CD4-positive, alpha-beta T cell treated with Interleukin-15 for 1 hour (primary cell): ENCODE measurements at places on chromosomes 5 and 9.

GRCh38 chr5:129500101-129500500, 40.0 kb downstream of the ADAMTS19 start:
- DNase-seq, result no peak

DNA sequence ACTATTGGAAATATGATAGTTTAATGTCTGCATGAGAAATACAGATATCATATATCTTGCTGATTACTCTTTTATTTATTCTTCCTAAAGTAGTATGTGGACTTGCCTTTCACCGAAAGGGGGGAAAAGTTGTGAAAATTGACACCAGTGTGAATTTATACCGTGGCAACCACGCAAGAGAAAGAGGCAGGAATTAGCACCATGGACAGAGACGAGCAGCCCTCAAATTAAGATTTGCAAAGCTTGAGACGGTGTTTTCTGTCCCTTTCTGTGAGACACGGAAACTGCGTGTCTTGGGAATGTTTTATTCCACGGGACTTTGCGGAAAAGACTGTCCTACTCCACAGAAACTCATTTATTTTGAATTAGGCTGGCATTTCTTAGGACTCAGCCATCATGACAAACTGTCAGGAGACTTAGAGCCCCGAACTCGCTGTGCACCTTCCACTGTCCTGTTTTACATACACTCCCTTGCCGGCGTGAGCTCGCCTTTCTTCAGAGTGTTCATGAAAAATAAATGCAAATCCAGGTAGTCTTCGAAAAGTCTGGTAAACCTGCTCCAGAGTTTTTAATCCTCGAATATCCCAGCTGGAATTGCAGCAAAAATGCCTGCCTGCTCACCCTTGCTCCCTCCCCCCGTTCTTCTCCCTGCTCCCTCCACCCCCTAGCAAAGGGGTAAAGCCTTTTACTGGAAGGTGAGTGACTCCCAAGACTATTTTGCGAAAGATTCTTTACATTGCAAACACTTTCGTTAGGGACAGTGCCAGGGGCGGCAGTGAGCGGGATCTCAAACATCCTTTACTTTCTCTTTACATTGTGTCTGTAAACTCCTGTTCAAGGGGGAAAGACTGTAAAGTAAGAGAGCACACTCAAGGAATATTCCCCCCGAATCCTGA, 3.8 kb upstream of the ELAVL2 start:
- DNase-seq, result no peak

DNA sequence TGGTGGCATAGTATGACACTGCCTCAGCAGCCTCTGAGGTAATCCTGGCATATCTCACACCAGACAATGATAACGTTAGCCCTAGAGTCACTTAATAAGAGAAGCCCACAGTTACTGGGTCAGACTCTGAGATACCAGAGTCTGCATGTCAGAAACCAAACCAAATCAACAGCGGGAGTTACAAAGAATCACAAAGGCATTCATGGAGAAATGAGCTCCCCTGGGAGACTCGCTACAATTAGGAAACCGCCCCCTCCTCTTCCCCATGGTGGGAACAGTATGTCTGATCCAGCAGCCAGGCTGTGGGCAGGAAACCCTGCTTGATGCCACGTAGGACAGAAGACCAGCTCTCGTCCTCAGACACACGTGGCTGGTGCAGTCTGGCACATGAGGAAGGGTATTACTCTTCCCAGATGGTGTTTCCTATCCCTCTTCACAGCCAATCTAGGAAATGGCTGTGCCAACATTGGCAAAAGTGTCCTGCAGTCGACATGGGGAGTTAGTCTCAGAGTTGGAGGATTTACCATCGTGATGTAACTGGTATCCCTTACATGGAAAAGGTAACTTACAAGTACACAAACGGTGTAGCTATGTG, 485.4 kb downstream of the ZNF608 start:
- DNase-seq, result no peak

DNA sequence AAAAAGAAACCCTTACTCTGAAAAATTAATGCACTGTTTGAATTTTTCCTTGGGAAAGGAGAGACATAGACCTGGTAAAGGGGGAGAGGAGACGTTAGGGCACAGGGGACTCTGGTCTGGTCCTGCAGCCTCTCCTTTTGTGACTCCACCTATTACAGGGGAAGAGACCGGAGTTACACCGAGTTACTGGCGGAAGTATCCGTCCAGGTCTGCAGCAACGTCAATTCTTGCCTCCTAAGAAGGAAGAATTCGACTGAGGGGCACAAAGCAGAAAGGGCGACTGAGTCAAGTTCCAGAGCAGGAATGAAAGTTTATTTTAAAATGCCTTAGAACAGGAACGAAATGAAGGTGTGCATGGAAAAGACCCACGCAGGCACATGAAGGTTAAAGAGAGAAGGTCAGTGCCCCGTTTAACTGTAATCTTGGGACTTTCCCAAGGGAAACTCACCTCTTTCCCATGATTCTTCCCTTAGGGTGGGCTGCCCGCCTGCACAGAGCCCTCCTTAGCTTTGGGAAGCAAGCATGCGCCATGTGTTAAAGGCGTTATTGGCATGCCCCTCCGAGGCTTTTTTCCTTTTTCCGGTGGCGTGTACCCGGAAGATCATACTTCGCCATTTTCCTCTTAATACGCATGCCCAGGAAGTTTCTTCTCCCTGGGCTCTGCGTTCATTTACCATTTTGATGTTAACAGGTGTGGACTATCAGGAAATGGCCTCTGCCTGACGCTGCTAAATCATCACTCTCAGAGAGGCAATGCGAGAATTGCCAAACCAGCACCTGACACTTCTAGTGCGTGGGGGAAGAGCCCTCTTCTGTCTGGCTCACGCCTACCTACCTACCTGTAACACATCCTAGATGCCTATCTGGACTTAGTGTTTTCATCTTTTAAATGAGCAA, 409.6 kb upstream of the PAPPA start:
- DNase-seq, result no peak

DNA sequence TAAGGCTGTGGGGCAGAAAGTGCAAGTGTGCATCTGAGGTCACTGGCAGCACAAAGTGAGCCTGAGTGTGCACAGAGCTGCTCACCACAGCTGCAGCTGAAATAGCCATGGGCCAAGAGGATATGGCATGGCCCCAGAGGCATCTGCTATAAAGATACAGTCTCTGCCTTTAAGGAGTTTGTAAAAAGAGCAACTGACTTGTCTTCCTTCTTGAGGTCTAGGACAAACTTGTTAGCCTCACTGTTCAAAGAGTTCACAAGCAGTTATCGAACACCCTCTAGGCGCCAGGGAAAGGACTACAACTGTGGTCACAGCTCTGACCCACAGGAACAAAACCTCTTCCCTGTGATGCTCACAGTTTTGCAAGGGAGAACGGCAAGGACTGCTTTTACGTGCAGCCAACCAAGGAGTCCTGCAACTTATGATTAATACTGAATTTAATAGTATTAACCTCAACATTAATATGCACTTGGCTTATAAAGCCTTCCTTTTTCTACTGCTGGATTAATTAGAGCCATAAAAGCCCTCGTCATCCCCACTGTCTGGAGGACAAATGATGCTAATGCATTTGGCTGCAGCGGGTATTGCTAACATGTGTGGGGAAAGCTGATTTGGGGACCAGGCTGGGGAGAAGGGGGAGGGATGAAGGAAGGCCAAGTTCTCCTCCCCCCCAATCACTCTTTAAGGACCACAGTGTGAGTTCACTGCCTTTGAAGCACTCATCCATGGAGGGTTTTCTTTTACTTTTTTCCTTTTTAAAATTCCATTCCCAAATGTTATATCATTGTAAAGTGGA, 189.8 kb upstream of the TRIM32 start:
- no peak for DNase-seq

DNA sequence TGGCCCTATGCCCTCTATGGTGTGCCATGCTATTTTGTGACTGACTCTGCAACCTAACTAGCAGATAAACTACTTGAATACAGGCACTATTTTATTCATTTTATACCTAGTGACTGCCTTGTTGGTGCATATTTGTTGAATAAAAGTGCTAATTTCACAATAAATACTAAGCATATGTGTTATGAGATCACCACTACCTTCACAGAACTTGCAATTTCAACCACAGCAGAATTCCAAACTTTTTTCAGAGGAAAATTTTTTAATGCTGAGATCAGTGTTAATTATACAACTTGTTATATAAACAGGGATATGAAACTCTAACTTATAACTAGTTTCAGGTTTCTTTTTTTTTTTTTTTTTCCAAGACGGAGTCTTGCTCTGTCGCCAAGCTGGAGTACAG, 94.8 kb downstream of the NR3C1 start:
- DNase-seq, result no peak

GRCh38 chr9:135517407-135517822, 3.8 kb upstream of the LCN1 start:
- DNase-seq, result no peak

DNA sequence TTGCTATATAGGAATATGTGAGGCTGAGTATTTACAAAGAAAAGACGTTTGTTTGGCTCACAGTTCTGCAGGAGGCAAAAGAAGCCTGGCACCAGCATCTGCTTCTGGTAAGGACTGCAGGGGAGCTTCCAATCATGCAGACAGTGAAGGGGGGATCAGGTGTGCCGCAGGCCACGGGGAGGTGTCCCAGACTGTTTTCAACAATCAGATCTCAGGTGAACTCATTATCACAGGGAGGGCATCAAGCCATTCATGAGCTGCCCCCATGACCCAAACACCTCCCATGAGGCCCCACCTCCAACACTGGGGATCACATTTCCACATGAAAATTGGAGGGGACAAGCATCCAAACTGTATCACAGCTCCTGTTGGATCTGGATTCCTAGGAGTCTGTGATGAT, 30.4 kb upstream of the TRIM14 start:
- DNase-seq, result no peak

DNA sequence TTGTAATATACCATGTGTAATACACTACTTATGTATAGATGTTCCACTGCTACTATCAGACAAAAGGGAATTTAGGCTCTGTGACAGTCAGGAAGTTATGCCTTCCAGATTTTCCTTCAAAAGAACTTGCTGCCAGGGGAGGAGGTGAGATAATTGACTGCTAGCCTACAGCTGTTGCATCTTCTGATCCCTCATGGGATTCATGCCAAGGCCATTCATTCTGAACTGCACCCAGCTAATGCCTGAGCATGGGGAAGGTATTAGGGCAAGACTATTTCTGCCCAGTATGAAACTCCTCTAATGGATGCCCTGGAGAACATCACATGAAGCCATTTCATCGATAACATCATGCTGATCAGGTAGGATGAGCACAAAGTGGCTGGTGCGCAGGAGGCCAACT, 746.5 kb upstream of the ZNF608 start:
- no peak for DNase-seq

DNA sequence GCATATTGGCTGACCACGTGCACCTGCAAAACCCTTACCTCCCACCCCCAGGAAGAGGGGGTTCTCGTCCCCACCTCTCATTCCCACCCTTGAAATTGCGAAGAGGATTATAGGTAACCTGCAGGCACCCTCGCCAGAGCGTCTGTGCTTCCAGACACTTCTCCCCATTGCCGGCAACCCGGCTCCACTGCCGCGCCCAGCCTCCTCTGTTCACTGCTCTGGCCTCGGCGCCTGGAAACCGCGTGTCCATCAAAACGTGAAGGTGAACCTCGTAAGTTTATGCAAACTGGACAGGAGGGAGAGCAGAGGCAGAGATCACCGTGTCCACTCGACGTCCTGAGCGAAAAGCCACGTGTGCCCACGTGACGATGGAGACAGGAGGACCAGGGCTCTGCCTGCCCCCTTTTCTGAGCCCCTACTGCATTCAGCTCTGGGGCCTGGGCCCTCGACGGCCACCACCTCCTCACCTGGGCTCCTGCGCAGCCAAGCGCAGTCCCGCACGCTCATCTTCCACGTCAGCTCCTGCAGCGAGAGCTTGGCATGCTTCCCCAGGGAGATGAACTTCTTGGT, 1.9 kb downstream of the TERT start:
- no peak for DNase-seq

GRCh38 chr5:61308712-61309111, 23.3 kb upstream of the ZSWIM6 start:
- DNase-seq, result no peak

DNA sequence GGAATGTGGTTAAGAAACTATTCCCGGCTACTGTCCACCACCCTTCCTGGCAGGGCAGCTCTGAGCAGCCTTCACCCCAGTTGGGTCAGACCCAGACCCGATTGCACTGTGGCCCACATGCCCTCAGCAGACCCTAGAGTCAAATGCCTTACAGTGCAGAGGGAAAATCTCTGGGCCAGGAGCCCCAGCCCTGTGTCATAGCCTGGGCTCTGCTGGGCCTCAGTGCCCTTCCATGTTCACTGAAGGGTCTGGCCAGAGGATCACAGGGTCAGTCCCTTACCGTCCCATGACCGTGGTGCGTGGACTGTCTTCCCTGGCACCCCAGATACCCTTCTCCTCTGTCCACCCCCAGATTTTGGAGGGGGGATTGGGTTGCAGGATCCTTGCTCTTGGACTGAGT, 73.5 kb upstream of the COL5A1 start:
- DNase-seq, result no peak

DNA sequence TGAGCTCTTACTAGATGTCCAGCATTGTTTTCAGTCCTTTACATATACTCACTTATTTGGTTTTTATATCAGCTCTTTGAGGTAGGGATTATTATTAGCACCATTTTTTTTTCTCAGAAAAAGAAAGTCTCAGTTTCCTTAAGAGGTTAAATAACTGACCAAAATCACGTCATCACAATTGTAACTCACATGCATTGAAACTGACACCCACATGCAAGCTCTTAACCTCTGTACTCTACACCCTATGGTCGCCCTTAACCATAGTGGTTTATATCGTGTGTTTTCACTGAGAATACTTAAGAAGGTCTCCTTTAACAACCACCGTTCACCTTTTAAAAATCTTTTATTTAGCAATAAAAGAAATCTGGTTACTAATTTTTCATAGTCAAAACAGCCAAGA, 61.0 kb downstream of the PRDM6 start:
- no peak for DNase-seq

- DNase-seq, result no peak
Observed at GRCh38 chr5:116876240-116876840, 301.7 kb upstream of the SEMA6A start.

- DNase-seq, result no peak
Observed at GRCh38 chr9:2781336-2781735, 62.6 kb downstream of the PUM3 start.

GRCh38 chr5:73821003-73821402, 195.0 kb downstream of the ARHGEF28 start:
- DNase-seq, result no peak

- no peak for DNase-seq
Observed at GRCh38 chr5:142925795-142926194, 155.6 kb downstream of the ARHGAP26 start.

DNA sequence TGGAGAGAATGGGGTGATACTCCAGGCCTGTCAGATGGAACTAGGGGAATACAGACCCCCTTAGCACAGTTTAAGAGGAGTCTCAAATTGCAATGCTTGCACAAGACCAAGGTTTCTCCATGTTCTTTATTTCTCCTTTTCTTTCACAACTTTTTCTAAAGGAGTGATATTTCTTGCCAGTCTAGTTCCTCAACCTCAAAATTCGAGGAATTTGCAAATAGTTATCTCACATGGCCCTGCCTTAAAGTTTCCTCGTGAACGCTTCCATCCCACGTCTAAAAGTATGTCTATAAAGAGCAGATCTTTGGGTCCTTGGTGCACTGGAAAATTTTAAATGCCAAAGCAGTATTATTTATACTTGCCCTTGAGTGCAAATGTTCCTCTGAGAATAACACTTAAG, 373.8 kb upstream of the KLF4 start:
- no peak for DNase-seq
